Activated T-helper 1 cell treated with anti-CD3 and anti-CD28 coated beads, Interleukin-12 subunit alpha, Interleukin-12 subunit beta, Interleukin-2, Interleukin-4 antibody, amounts not matched to agents 30 ng/mL and 10 ng/mL and 1 ng/mL, durations not matched to agents 14 hours and 24 hours and 36 hours (primary cell): ENCODE measurements at places on chromosomes 7 and 10. TPM values are rescaled to one million over a fixed set of nuclear protein-coding genes. Genes with fewer than 3 reads are reported as not detected.

GRCh38 chr10:124921261-124921660 is 20.7 kb upstream of the ZRANB1 start:
- no peak for DNase-seq

GRCh38 chr7:93337052-93337451 is 104.9 kb downstream of the VPS50 start:
- DNase-seq, result no peak

DNA sequence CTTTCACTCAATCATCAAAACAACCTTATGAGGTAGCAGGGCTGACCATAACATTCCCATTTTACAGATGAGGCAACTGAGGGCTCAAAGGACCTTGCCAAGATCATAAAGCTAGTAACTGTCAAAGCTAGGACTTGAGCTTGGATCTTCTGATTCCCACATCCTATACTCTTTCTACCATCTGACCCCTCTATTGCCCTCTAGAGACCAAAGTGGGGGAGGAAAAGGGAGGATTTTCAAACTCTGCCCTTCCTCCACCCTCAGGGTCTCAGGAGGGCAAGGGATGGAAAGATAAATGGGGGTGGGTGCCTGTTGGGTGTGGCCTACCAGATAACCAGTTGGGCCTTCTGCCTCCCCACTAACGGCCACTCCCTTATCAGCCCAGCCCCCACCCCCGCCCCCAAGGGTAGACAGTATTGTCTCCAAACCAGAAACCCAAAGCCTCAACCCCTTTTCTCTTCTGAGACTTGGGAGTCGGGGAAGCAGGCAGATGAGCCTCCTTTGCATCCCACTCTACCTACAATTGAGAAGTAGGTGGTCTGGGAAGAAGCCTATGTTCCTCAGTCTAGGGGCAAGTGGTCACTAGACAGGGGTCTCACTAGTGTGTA is 7.9 kb downstream of the LDB1 start:
- DNase-seq, result no peak

GRCh38 chr7:95684037-95684436 is 87.7 kb upstream of the PDK4 start:
- no peak for DNase-seq

- no peak for DNase-seq
Measured at GRCh38 chr7:155882596-155882995, 70.3 kb upstream of the SHH start.

DNA sequence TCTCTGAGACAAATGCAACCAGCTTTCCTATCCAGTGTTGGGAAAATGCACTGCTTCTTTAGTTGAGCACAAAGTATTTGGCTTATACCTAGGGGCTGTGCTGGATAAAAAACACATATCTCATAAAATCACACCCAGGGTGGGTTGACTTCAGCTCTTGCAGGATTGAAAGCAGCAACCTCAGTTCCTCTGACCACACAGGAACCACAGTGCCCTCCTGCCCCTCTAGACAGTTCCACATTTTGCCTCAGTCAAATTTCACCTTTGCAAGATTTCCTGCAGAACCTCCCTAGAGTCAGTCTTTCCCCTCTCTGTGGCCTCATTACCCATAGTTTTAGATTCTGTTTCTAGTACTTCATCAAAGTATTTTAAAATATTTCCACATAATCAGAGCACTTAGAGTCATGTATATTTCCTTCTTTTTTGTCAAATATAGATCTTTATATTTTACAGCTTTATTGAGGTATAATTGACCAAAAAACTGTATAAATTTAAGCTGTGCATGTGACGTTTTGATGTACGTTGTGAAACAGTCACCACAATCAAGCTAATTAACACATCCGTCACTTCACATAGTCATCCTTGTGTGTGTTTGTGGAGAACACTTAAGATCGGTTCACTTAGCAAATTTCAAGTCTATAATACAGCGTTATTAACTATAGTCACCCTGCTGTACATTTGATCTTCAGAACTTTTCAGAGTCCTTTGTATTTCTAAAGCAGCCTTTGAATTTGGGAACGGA is 37.0 kb upstream of the EGR2 start:
- peak; percentile 31 for DNase-seq

DNA sequence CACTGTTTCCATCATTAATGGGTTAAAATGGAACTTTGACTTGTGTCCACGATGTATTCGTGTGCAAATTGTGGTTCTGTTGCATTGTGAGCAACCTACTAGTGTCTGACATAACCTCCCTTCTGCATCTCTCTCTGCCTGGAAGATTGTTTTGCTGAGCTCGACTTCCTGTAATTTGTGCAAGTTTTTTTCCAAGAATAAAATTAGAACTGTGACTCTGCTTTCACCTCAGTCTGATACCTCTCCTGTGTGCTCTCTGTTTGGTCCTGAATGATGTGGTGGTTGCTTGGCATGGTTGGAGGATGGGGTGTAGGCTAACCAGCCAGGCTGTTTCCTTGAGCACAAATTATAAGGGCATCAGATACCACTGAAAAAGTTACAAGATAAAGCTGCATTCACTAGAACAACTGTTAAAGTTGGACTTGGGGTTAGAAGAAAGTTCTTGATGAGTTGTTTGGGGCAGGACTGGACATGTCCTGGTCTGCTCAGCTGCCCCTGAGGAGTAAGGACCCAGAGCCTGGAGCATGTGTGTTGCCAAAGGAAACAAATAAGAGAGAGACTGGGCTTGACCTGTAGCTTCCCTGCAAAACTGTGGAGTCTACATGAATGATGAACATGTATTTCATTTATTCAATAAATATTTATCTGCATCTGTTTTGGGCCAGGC is 1.9 kb upstream of the VOPP1 start:
- DNase-seq, result peak; percentile 30

GRCh38 chr10:101778781-101779543 is 3.0 kb upstream of the FGF8 start:
- DNase-seq, result no peak

DNA sequence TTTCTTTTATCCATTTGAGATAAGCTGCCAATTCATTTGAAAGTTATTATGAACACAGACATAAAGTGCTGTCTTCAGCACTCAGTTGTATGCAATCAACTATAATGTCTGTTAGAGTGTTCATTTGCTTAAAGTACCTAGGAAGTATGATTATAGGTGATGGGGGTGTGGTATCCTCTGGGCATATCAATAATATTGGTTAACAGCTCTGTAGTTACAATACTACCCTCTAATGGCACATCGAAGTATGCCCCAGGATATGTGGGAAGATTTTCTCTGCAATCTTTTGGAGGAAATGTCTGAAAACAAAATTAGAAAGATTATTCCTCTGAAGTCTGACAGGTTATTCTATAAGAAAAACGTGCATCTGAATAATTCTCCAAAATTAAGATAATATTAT is 429.7 kb downstream of the ARL4A start:
- DNase-seq, result no peak

GRCh38 chr7:133512560-133512959 is 259.7 kb downstream of the EXOC4 start:
- DNase-seq, result no peak

- DNase-seq, result no peak
Measured at GRCh38 chr10:91804126-91804510, 5.9 kb downstream of the TNKS2 start.

DNA sequence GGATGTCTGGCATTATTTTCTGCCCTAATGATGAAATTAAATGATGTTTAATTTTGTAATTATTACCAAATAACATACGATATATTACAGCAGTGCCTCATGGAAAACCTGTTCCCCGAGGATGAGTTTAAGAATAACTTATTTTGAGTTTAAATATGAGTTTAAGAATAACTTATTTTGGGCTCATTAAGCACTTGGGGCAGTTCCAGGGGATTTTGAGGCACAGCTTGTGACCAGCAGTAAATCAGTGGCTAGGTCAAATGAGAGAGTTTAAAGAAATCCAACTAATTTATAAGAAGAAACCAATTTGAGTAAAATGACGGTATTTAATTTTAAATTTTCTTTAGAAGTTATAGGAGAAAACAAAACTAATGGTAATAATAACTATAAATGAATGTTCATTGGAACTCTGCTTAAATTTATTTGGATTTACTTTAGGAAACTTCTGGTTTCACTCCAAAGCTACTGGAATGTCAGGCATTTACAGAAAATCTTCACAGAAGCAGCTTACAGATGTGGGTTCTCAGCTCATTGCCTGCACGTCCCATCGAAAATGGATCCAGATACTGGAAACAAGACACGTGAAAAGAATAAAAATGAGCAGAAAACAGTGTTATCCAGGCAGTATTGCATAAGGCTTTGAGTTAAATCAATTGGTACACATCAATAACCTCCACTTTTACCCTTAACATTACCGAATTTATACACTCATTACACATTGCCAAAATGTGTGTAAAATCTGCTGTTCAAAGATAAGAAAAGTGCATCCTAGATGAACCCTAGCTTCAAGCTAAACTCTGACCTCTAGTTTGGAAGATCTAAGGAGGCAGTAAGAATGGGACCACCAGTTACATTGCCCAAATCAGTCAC is 784.5 kb upstream of the IGFBP3 start:
- no peak for DNase-seq

DNA sequence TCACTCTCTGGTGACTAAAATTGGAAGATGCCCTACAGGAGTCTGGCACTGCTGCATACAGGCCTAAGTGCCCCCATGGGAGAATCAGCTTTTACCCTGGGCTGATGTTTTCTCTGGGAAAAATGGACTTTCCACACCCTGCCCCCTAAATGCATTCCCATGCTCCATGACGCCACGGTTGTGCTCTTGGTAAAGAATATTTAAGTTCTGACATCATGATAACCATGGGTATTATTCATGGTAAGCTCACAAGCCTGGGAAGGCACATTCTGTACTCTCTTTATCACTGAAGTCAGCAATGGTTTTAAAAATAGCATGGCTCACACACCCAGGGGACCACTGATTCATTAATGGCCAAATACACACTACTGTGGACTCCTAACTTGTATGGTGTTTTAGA is 43.4 kb downstream of the HIPK2 start:
- DNase-seq, result no peak

GRCh38 chr10:114491933-114492332 is 87.6 kb upstream of the AFAP1L2 start:
- DNase-seq, result no peak

DNA sequence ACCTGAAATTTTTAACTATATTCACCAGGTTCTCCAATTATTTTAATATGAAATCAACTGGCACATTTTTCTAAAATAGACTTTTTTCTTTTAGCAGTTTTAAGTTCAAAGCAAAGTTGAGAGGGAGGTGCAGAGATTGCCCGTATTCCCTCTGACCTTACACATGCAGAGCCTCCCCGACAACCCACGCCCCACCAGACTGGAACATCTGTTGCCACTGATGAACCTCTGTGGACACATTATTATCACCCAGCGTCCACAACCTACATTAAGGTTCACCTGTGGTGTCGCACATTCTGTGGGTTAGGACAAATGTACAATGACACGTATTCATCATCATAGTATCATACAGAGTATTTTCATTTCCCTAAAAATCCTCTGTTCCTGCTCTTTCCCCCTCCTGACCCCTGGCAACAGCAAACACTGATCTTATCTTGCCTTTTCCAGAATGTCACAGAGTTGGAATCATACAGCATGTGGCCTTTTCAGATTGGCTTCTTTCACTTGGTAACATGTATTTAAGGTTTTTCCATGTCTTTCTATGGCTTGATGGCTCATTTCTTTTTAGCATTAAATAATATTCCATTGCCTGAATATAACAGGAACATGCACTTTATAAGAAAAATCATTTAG is 37.1 kb downstream of the COBL start:
- no peak for DNase-seq

DNA sequence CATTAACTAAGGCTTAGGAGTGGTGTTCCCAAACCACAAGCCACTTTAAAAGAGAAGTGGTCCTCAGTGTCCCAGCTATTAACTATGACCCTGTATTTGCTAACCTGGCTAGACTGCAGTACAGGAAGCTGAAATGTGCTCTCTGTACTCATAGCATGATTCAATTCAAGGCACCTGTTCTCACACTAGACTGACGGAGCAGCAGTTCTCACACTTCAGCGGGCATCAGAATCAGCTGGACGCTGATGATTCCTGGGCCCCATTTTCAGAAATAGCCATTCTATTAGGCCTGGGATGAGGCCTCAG is 24.5 kb upstream of the MSRB2 start:
- DNase-seq, result no peak

SPDYE9 gene
- not detected in 2 replicates for total RNA-seq

TMEM196 gene
- total RNA-seq, result not detected in 2 replicates

IDI2 gene
- total RNA-seq, result not detected in 2 replicates

OLAH gene
- 0.44 and 0.88 TPM in 2 replicates for total RNA-seq

UTF1 gene
- 0.17 TPM in 1 of 2 replicates, not detected in the other for total RNA-seq

TBX20 gene
- 0.15 and 0.23 TPM in 2 replicates for total RNA-seq

NUTM2E gene
- 0.29 TPM in 1 of 2 replicates, not detected in the other for total RNA-seq

SLC13A1 gene
- 0.05 TPM in 1 of 2 replicates, not detected in the other for total RNA-seq

NKX1-2 gene
- total RNA-seq, result not detected in 2 replicates

CPA1 gene
- not detected in 2 replicates for total RNA-seq

STEAP4 gene
- total RNA-seq, result 0.99 and 1.1 TPM in 2 replicates

ZNF777 gene
- total RNA-seq, result 19.0 and 19.3 TPM in 2 replicates

PLOD3 gene
- 65.2 and 68.9 TPM in 2 replicates for total RNA-seq
